Placental pericyte (primary cell): ENCODE measurements at places on chromosomes 3 and 15. TPM values are rescaled to one million over a fixed set of nuclear protein-coding genes. Genes with fewer than 3 reads are reported as not detected.

NLGN1 gene
- 0.44 and 6.7 TPM in 2 replicates for total RNA-seq

BUB1B gene
- total RNA-seq: 3.3 and 45.2 TPM in 2 replicates

MAP2K5 gene
- total RNA-seq: 3.3 and 7.4 TPM in 2 replicates

RCCD1 gene
- total RNA-seq: 5.9 and 16.0 TPM in 2 replicates

RAB27A gene
- total RNA-seq: 10.3 and 27.1 TPM in 2 replicates
